ENCODE measurements at places on chromosomes 1 and 21. TPM values are rescaled to one million over a fixed set of nuclear protein-coding genes. Genes with fewer than 3 reads are reported as not detected.

NGF gene
- 1.3 TPM for total RNA-seq

SPRR2B gene
- total RNA-seq, result not detected

S100A7 gene
- not detected for total RNA-seq

AKR7A2 gene
- 83.3 TPM for total RNA-seq

KRTAP21-2 gene
- total RNA-seq, result not detected

LMNA gene
- 1,568 TPM for total RNA-seq

HTR6 gene
- total RNA-seq, result not detected

FCGR2B gene
- total RNA-seq, result not detected

PTAFR gene
- total RNA-seq, result not detected

TMEM9 gene
- total RNA-seq, result 118 TPM

ZNF678 gene
- 2.1 TPM for total RNA-seq

TSPAN2 gene
- 0.17 TPM for total RNA-seq

OLFM3 gene
- total RNA-seq, result not detected

PALMD gene
- total RNA-seq, result 2.5 TPM

FCAMR gene
- total RNA-seq, result not detected

CYP4Z1 gene
- total RNA-seq, result not detected

CHIT1 gene
- total RNA-seq, result not detected

OVAAL gene
- total RNA-seq, result not detected

IGSF9 gene
- total RNA-seq, result not detected

CD1E gene
- not detected for total RNA-seq

C1QTNF12 gene
- 0.26 TPM for total RNA-seq

C1QA gene
- total RNA-seq, result not detected

ESPN gene
- not detected for total RNA-seq

OR2T33 gene
- not detected for total RNA-seq

AQP10 gene
- total RNA-seq, result not detected

KPNA6 gene
- total RNA-seq, result 43.0 TPM

SELP gene
- total RNA-seq, result not detected

APP gene
- total RNA-seq, result 266 TPM

SPRR2F gene
- total RNA-seq, result not detected

CD48 gene
- total RNA-seq, result not detected

FRRS1 gene
- total RNA-seq, result 4.1 TPM

PADI1 gene
- total RNA-seq, result 0.03 TPM

OR6N1 gene
- total RNA-seq, result not detected

TNNI3K gene
- not detected for total RNA-seq

CFHR3 gene
- total RNA-seq, result not detected

RIPK4 gene
- 0.76 TPM for total RNA-seq

MIXL1 gene
- total RNA-seq, result not detected

FAM151A gene
- total RNA-seq, result not detected

VHLL gene
- total RNA-seq, result not detected

APOBEC4 gene
- total RNA-seq, result not detected

FAM177B gene
- total RNA-seq, result not detected

PSMG1 gene
- total RNA-seq, result 252 TPM

Data from MG63 (cell line).